NCI-H524 (cell line): ENCODE measurements at places on chromosomes 4 and X.

DNA sequence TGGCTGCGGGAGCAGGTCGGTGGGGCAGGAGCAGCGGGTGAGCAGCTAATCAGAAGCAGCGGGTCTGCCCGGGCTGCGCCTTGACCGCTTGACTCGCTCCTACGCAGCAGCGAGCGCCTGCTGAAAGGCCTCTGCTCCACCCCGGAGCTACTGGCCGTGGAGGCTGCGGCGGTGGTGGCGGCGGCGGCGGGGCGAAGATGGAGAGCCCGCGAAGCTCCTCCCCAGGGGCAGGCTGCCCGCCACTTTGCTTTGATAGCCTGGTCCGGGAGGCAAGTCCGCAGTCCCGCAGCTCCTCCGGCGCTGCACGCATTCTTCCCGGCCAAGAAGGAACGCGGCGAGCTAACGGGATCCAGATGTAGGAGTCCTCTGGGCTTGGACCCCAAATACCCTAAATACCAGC lies 36.7 kb downstream of the PJA1 start:
- DNase-seq, result no peak

DNA sequence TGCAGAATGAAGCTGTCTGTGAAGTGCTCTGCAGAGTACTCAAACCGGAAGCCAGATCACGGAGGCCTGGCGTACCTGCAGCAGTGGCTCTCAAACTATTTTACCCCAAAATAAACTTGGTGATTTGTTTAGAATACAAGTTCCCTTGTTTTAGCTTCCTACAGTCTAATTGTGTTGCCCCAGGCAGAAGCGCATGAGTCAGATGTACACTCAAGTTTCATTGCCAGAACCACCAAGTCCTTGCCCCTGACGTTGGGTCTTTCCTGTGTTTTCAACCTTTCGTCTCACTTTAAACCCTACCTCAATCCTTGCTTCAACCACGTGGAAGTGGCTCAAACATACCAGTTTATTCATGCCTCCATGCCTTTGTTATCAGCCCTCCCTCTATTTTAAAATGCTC lies 66.2 kb upstream of the SLC7A11 start:
- no peak for DNase-seq

DNA sequence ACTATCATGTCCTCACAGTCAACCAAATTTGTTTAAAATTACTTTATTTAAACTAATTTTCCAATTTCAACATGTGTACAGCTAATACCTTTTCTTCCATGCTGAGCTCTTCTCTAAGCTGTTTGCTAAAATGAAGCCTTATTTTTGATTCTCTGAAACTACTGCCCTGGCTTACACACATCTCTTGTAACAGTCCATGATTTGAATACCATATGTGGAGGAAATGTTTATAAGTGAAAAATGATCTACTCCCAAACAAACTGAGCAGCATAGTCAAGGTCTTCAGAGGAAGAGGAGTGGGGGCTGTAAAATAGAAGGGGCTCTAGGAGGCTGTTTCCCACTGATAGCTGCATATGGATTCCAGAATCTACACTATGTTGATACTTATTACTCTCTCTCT lies 188.7 kb downstream of the ANKRD50 start:
- no peak for DNase-seq

- no peak for DNase-seq
Observed at GRCh38 chr4:176549161-176549865, 229.5 kb downstream of the SPCS3 start.

DNA sequence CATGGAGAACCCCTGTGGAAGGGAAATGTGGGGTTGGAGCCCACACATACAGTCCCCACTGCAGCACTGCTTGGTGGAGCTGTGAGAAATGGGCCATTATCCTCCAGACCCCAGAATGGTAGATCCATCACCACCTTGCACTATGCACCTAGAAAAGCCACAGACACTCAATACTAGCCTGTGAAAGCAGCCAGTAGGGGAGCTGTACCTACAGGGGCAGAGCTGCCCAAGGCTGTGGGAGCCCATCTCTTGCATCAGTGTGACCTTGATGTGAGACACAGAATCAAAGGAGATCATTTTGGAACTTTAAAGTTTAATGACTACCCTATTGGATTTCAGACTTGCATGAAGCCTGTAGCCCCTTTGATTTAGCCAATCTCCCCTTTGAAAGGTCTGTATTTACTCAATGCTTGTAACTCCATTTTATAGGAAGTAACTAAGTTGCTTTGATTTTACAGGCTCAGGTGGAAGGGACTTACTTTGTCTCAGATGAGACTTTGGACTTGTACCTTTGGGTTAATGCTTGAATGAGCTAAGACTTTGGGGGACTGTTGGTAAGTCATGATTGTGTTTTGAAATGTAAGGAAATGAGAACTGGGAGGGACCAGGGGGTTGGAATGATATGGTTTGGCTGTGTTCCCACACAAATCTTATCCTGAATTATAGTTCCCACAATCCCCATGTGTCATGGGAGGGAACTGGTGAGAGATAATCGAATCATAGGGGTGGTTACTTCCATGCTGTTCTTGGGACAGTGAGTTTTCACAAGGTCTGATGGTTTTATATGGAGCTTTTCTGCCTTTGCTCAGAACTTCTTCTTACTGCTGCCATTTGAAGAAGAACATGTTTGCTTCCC lies 352.6 kb downstream of the INPP4B start:
- DNase-seq, result no peak
